Activated CD8-positive, alpha-beta memory T cell treated with anti-CD3 and anti-CD28 coated beads for 4 hours (primary cell): ENCODE measurements at places on chromosomes 12 and 14.

DNA sequence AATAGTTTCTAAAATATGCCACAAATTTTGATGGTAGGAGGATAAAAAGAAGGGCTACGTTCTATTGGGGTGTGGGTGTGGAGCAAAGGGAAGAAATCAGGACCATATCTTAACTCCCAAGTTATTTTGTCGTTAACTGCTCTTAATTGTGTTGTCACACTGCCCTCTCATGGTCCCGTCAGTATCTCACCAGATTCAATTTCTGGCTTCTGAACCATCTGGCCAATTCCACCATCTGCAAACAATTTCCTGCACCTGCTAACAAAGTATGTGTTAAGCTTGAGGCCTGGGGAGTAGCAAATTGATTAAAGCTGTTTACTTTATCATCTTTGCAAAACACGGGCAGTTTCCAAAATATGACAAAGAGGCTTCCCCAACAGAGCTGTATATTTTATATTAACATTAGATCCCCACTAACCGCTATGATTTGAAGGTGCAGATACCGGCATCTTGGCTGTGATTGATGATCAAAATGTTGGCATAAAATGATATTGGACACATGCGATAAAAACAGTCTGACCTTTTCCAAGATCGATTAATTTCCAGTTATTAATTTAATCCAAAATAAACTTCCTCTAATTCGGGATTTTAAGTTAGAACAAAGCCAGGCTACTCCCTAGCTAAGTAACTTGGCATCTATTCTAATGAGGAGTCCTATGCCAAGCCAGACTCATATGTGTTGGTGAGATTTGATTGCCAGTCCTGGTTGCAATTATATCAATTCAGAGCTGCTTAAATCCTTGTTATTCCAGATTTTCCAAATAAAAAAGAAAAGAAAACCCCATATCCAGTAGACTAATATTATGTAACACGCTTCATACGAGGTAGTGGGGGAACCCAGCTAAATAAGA lies 6.9 kb upstream of the DNM1L start:
- no peak for DNase-seq

- DNase-seq = no peak
Observed at GRCh38 chr12:62966990-62967506, 32.1 kb upstream of the PPM1H start.

DNA sequence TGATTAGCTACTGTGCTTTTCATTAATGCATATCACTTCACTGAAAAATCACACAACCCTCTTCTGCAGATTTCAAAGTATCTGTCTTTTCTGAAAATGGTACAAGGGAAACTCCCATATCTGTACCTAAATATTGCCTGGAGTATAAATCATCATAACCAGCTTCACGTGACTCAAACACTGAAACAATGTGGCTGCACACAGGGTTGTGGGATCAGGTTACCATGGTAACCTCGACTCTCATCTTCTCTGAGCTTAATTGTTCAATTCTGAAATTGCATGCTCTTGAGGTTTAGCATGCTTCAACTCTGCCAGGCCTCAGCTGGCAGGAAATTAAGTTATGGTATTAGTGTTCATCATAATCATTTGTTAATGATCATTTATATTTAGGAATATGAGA lies 77.5 kb upstream of the CPSF6 start:
- no peak for DNase-seq

GRCh38 chr14:74638966-74639365 lies 26.9 kb upstream of the LTBP2 start:
- DNase-seq = no peak

DNA sequence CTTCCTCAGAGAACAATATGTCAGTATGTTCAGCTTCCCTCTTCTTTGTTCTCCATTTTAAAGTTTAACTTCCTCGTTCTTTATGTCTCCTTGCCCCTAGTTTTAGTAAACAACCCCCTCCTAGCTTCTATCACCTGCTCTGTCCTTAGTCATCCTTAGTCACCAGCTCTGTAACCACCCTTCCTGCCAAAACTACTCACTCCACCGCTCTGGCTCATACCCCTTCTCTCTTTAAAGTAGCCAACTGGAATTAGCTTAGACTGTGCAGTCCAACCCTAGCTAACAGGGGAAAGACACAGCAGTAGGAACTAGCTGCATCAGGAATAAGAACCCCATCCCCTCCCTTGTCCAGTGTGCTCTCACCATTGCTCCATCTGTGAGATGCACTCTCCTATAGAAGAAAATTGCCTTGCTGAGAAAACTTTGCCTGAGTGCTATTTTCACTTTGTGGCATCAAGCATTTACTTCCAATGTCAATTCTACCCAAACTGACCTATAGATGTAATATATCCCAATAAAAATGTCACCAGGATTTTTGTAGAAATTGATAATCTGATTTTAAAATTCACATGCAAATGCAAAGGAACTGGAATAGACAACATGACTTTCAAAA lies 603.2 kb downstream of the C12orf50 start:
- no peak for DNase-seq

GRCh38 chr14:65599375-65599774 lies 186.8 kb downstream of the FUT8 start:
- no peak for DNase-seq

- DNase-seq = no peak
Observed at GRCh38 chr12:5033883-5034282, 9.8 kb upstream of the KCNA5 start.
